ENCODE measurements at places on chromosomes 7 and 10.
A peak's percentile ranks its signal among the peaks of the same experiment; 100 is the strongest.

- H3K4me1 ChIP-seq, result no peaks in the 10 kb centered on the region
- no peak overlapping the region for H3K27ac ChIP-seq
- DNase-seq, result no peak
- H3K36me3 ChIP-seq, result no peaks in the 10 kb centered on the region
- no peak overlapping the region for H3K4me3 ChIP-seq
- H3K27me3 ChIP-seq, result peaks cover 18% of the 10 kb centered on the region
These were observed 59.5 kb downstream of the ST8SIA6 start for GRCh38 chr10:17394854-17395253.

GRCh38 chr7:147567043-147567442, 1023.5 kb upstream of the C7orf33 start:
- H3K27me3 ChIP-seq, result no peaks in the 10 kb centered on the region
- H3K4me1 ChIP-seq, result no peaks in the 10 kb centered on the region
- no peaks in the 10 kb centered on the region for H3K36me3 ChIP-seq
- no peak overlapping the region for H3K4me3 ChIP-seq
- no peak overlapping the region for H3K27ac ChIP-seq
- DNase-seq, result no peak

DNA sequence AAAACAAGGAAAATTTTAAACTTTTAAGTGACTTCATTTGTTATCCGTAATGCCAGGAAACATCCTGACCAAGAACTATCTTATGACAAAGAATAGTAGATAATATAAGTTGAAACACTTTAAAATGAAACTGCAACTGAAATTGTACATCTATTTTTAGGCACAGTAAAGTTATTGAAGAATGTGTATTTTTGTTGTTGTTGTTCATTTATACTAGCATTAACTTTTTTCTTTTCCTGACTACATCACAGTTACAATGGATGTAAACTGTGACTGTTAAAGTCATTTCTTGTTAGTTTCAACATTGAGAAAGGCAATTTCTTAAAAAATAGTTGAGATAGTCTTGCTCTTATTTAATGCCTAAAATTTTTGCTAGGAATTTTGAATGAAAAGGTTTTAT, 2.6 kb downstream of the CPED1 start:
- H3K27me3 ChIP-seq, result no peaks in the 10 kb centered on the region
- peak overlapping the region; percentile 99 for H3K27ac ChIP-seq
- H3K36me3 ChIP-seq, result no peaks in the 10 kb centered on the region
- no peak for DNase-seq
- H3K4me1 ChIP-seq, result peaks cover 9% of the 10 kb centered on the region

DNA sequence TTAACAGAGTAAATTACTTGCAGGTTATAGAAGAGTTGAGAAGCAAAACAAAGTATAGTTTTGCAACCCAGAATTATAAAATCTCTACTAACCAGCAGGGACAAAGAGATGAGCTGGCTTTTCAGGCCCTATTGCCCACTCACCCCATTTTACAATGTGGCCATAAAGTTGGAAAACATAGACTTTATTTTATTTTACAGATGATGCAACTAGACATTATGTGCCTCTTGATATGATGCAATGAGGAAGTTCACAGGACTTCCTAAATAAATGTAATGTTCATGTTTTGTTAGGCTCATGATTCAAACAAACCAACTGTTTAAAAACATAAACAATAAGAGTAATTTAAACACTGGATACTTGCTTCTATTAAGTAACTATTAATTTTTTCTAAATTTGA, 141.1 kb upstream of the WNT16 start:
- H3K27ac ChIP-seq, result no peak overlapping the region
- peaks cover under 1% of the 10 kb centered on the region for H3K4me1 ChIP-seq
- no peak for DNase-seq
- H3K27me3 ChIP-seq, result no peaks in the 10 kb centered on the region

DNA sequence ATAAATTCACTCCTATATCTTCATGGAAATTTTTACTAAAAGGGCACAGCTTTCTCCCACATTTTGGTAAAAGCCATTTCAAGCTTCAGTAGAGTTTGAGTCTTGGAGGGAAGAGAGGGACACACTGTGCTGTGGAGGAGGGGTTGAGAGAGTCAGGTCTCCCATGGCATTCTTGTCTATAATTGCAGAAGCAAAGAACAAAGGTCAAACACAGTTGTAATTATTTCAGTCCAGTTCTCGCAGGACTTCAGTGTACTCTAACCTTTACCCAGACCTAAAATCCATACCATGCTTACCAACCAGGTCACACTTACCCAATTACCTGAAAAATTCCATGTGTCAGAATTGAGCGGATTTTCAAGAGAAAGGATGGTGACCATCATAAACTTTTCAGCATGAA, 298.4 kb downstream of the XPNPEP1 start:
- no peak overlapping the region for H3K4me3 ChIP-seq
- H3K4me1 ChIP-seq, result no peaks in the 10 kb centered on the region
- DNase-seq, result no peak
- H3K27ac ChIP-seq, result no peak overlapping the region

GRCh38 chr10:15083674-15084501, 4.7 kb downstream of the ACBD7 start:
- peak overlapping the region; percentile 53 for H3K4me3 ChIP-seq
- H3K36me3 ChIP-seq, result no peaks in the 10 kb centered on the region
- H3K27ac ChIP-seq, result peak overlapping the region; percentile 56
- no peak for DNase-seq

DNA sequence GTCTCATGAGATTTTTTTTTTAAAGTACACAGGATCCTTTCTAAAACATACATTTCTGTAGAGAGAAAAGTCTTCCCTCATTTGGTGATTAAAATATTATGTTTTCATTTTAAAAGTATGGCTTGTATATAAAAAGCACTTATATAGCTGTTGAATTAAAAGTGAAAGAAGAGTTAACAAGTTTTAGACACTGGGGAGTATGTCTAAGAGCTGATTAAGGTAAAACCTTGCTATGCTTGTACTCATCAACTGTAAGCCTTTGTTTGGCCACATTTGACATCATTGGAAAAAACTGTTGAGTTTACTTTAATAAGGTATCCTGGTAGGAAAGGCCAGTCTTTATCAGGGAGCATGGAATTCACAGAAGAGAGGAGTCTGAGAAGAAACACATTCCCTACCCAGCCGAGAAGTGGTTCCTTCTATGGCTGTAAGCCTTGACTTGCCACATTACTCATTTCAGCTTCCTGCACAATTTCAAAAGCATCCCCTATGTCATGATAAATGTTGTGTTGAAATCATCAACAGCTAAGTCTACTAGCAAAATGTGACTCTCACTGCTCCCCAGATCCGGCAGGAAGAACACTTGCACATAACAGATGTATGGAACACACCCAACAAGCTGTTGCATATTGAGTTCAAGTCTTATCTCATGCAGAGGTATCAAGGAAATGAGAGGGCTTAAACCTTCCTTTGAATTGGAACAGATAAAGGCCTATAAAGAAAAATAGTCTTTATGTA, 171.8 kb upstream of the CDK1 start:
- peak; percentile 92 for DNase-seq
- no peaks in the 10 kb centered on the region for H3K36me3 ChIP-seq
- no peaks in the 10 kb centered on the region for H3K27me3 ChIP-seq

DNA sequence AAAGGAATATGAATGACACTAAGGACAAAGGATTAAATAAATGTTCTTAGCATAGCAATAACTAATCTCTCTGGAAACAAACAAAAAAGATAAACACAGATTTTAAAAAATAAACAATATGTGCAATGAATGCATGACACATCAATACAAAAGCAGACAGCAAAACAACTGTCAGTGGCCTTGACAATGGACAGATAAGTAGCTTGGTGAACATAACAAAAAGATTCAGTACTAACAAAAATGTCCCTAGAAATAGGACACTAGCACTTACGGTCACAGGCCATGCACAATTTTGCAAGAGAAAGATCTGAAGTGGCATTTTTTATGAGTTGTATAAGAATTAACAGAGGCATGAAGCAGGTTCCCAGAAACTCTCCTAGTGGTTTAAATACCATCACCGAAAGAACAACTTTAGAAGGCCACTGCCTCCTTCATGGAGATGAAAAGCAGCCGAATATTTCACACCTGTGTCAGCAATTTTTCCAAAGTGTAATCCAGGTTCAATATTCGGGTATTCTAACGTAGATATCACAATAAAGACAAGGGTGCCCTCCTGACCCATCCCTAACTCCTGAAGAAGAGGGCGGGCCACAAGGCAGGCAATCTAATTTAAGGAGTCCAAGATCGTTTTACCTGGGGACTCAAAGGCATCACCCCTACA, 231.3 kb upstream of the MKLN1 start:
- no peak overlapping the region for H3K4me3 ChIP-seq
- peaks cover 9% of the 10 kb centered on the region for H3K4me1 ChIP-seq
- no peaks in the 10 kb centered on the region for H3K27me3 ChIP-seq
- H3K36me3 ChIP-seq, result peaks cover 5% of the 10 kb centered on the region

DNA sequence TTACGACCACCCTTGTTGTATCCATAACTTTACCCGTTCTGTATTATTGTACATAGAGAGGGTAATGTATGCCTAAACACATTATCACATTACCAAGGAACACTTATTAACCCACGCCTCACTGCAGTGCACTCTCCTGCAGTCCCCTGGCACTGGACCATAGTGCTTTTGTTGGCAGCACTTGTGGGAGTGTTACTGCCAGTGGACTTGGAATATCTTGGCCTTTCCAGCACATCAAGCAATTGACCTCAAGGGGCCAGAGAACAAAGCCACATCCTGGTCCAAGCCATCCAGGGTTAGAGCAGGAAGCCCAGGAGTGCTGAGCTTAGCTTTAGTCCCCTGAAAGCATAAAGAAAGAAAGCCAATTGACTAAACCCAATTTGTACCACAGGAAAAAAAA, 304.2 kb downstream of the PCDH15 start:
- H3K36me3 ChIP-seq, result no peaks in the 10 kb centered on the region
- DNase-seq, result no peak
- H3K27ac ChIP-seq, result no peak overlapping the region

- DNase-seq, result no peak
- H3K4me1 ChIP-seq, result peaks cover 3% of the 10 kb centered on the region
- no peak overlapping the region for H3K27ac ChIP-seq
- H3K27me3 ChIP-seq, result no peaks in the 10 kb centered on the region
- no peak overlapping the region for H3K4me3 ChIP-seq
These were observed 66.4 kb downstream of the CDC123 start for GRCh38 chr10:12262278-12262981.
